ENCODE measurements at places on chromosomes 2 and 18. TPM values are rescaled to one million over a fixed set of nuclear protein-coding genes. Genes with fewer than 3 reads are reported as not detected.

PLCL1 gene
- 2.9 TPM for total RNA-seq

GPR35 gene
- total RNA-seq: 3.4 TPM

TMEM178A gene
- total RNA-seq: 4.9 TPM

- H3K27ac ChIP-seq: no peak overlapping the region
- DNase-seq: no peak
- no peak overlapping the region for H3K4me3 ChIP-seq
- H3K4me1 ChIP-seq: no peaks in the 10 kb centered on the region
These were observed 124.1 kb upstream of the XIRP2 start for GRCh38 chr2:166764216-166764615.

GRCh38 chr18:36468161-36468560, 170.6 kb downstream of the FHOD3 start:
- no peaks in the 10 kb centered on the region for H3K36me3 ChIP-seq
- H3K4me3 ChIP-seq: no peak overlapping the region
- no peaks in the 10 kb centered on the region for H3K27me3 ChIP-seq
- peaks cover 49% of the 10 kb centered on the region for H3K4me1 ChIP-seq

DNA sequence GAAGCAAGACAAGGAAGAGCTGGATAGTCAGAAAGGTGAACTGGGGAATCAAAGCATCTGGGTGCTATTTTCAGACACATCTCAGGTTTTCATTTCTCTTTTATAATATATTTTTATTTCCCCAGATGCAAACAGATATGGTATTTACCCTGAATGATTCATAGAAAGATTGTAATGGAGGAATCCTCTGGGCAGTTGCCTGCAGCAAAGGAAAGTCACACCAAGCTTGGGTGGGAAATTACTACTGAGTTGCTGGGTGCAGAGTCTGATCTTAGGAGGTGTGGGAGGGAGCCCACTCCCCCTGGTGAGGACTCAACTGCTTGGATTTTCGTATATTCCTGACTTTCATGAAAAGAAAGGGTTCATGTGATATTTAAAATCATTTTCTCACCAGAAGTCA, 2.1 kb downstream of the EFR3B start:
- no peaks in the 10 kb centered on the region for H3K36me3 ChIP-seq
- DNase-seq: no peak
- H3K4me1 ChIP-seq: peaks cover 17% of the 10 kb centered on the region
- H3K27ac ChIP-seq: no peak overlapping the region

DNA sequence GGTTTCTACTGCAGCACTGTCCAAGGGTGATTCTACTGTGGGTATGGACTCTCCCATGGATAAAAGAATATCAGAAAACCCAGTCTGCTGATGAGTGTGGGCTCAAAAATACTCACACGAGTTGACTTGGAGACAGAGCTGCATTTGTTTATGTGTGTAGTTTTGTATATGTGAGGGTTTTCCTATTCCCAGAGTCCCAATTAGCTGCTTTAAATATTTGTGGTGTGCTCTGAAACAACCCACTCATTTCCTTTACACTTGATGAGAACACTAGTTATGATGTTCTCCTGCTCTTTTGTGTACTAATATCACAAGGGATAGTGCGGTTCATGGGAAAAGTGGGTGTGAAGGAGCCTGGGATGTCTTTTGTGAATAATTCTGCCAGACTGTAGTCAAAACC, 337.3 kb downstream of the PLCL1 start:
- H3K4me1 ChIP-seq: no peaks in the 10 kb centered on the region
- no peaks in the 10 kb centered on the region for H3K36me3 ChIP-seq
- no peak overlapping the region for H3K27ac ChIP-seq
- no peak for DNase-seq
- H3K4me3 ChIP-seq: no peak overlapping the region

- H3K4me3 ChIP-seq: no peak overlapping the region
- H3K36me3 ChIP-seq: no peaks in the 10 kb centered on the region
- no peak overlapping the region for H3K27ac ChIP-seq
- peaks cover 18% of the 10 kb centered on the region for H3K4me1 ChIP-seq
- H3K27me3 ChIP-seq: peaks cover 73% of the 10 kb centered on the region
These were observed 2.2 kb downstream of the HOXD10 start for GRCh38 chr2:176118601-176119339.

QPCT gene
- total RNA-seq: 3.4 TPM

GDF7 gene
- total RNA-seq: 7.3 TPM

ZNF892 gene
- total RNA-seq: 4.2 TPM

MRO gene
- total RNA-seq: 0.26 TPM

- no peak for DNase-seq
- no peaks in the 10 kb centered on the region for H3K27me3 ChIP-seq
- no peaks in the 10 kb centered on the region for H3K36me3 ChIP-seq
- H3K27ac ChIP-seq: no peak overlapping the region
- peaks cover 6% of the 10 kb centered on the region for H3K4me1 ChIP-seq
These were observed 155.3 kb downstream of the RTP5 start for GRCh38 chr2:242024751-242025355.

TFPI gene
- 21.1 TPM for total RNA-seq

DNA sequence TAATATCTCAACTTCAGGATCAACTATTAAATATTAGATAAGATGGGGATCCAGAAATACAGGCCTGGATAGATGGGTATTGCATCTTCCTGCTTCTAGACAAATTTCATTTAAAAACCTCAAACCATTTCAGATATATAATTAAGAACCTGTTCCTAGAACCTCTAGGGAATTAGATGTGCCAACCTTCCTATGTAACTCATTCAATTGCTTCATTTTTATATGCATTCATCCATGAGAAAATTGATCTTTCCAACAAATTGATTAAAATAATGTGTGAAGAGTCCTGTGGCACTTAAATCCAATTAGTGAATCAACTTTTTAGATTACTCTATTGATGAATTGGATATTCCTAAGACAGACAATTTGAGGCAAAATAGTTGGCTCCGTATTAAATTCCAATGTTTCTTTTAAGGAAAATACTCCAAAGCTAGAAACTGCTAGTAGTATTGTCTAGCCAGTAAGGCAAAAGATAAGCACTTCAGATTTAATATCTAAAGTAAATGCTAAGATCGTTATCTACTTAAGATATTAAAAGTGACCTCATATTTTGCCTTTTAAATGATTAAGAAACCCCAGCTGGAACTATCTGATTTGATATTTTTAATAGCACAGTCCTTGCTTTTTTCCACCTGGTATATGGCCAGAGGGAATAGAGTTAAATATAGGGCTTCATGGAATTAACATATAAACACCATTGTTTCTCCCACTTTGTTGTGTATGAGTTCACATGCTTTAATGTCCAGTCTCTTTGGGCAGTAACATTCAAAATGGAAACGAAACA, 35.8 kb downstream of the DARS1 start:
- no peaks in the 10 kb centered on the region for H3K27me3 ChIP-seq
- no peak for DNase-seq
- no peaks in the 10 kb centered on the region for H3K36me3 ChIP-seq

- peak overlapping the region; percentile 28 for H3K27ac ChIP-seq
- H3K4me1 ChIP-seq: peaks cover 15% of the 10 kb centered on the region
- H3K4me3 ChIP-seq: no peak overlapping the region
- no peaks in the 10 kb centered on the region for H3K27me3 ChIP-seq
- H3K36me3 ChIP-seq: no peaks in the 10 kb centered on the region
These were observed 798.8 kb upstream of the HS6ST1 start for GRCh38 chr2:129117434-129117833.

VSNL1 gene
- 4.2 TPM for total RNA-seq

RAB6C gene
- total RNA-seq: 0.52 TPM

DNA sequence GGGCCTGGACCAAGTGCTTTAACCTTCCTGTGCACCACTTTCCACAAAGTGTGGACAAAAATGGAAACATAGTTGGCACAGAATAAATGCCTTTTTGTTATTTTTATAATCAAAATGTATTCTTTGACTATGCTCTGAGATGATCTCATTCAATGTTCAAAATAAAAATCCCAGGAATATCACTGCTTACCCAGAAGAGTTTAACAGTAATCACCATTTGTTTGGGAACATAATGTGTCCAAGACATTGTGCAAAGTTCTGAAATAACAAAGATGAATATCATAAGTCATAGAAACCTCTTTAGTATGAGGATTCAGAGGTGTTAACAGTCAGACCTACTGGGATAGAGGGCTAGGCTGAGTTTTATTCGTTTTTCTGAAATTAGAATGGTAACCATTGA, 668.1 kb downstream of the CNTNAP5 start:
- no peak overlapping the region for H3K4me3 ChIP-seq
- no peaks in the 10 kb centered on the region for H3K27me3 ChIP-seq
- no peak overlapping the region for H3K27ac ChIP-seq
- no peaks in the 10 kb centered on the region for H3K36me3 ChIP-seq

DNA sequence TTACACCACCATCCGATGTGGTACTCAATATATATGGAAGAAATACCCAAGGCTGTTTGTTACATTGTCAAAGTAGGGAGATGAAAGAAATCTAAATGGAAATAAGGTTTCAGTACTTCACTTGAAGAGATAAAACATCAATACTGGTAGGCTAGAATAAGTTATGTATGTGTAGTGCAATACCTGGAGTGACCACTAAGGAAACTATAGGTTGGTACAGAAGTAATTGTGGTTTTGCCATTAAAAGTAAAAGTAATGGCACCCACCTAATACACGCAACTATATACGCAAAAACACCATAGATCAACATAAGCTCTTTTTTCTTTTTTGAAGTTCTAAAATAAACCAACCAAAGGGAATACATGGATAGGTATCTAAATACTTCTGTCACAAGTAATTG, 143.2 kb upstream of the KYNU start:
- H3K36me3 ChIP-seq: no peaks in the 10 kb centered on the region
- H3K27ac ChIP-seq: no peak overlapping the region
- no peak for DNase-seq

- H3K27me3 ChIP-seq: no peaks in the 10 kb centered on the region
- H3K36me3 ChIP-seq: peaks cover 10% of the 10 kb centered on the region
- no peak for DNase-seq
- no peak overlapping the region for H3K27ac ChIP-seq
- H3K4me3 ChIP-seq: no peak overlapping the region
- no peaks in the 10 kb centered on the region for H3K4me1 ChIP-seq
These were observed 50.4 kb upstream of the NFATC1 start for GRCh38 chr18:79345366-79345765.

DNA sequence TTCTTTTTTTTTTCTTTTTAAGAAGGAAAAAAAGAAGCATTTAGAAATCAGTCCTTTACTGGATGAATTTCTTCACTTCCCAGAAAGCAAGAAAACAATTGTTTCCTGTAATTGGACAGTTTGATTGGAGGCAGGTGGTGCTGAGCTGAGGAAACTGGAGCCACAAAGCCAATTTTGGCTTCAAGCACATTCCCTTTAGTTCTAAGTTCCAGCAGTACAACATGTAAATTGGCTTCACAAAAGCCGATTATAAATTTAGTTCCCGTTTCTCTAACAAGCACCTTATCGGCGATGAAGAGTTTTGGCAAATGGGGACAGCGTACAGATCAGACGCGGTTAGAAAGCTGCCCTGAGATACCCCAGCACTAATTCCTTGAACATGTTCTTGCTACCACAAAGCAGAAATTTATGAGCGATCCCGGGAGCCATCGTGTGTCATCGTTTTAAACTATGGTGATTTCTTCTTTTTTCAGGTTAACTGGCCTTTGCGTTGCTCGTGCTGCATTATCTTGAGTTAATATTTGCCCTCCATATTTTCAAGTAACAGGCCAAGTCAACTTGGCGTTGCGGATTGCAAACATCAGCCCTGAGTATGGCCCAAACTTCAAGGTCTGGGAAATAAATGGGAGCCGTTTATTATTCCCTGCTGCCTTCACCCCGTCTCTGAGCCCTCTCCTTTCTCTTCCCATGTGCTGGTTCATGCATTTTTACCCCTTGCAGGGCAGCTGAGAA, 190.4 kb upstream of the ID2 start:
- H3K4me3 ChIP-seq: no peak overlapping the region
- no peak for DNase-seq
- H3K27me3 ChIP-seq: no peaks in the 10 kb centered on the region
- peak overlapping the region; percentile 69 for H3K27ac ChIP-seq

EPB41L3 gene
- 22.1 TPM for total RNA-seq

DNA sequence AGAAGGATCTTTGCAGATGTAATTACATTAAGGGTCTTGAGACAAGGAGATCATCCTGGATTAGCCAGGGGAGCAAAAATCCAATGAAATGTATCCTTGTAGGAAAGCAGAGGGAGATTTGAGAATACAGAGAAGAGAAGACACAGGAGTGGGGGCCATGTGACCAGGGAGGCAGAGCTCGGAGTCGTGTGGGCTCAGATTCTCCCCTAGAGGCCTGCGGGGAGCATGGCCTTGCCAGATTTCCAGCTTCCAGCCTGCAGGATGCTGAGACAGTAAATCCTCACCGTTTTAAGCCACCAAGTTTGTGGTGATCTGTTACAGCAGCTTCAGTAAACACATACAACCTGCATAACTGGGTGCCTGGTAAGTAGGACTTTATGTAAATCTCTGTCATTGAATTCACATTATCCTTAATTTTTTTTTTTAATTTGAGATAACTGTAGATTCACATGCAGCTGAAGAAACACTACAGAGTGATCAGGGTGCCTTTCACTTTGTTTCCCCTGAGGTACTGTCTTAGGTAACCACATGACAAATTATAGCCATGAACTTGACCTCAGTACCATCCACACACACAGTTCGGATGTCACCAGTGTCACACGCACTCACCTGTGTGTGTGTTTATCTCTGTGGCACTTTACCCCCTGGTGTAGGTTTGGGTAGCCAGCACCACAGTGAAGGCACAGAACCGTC, 138.4 kb upstream of the HDAC4 start:
- H3K27ac ChIP-seq: no peak overlapping the region
- no peaks in the 10 kb centered on the region for H3K27me3 ChIP-seq
- H3K4me1 ChIP-seq: no peaks in the 10 kb centered on the region
